ENCODE measurements at places on chromosomes 4 and X.

GRCh38 chr4:93313197-93313596 is 515.4 kb upstream of the ATOH1 start:
- no peak for DNase-seq

GRCh38 chr4:61220556-61220955 is 20.4 kb downstream of the ADGRL3 start:
- no peak for DNase-seq

GRCh38 chr4:152723236-152723635 is 43.4 kb upstream of the TMEM154 start:
- DNase-seq = no peak

- peak; percentile 55 for DNase-seq
These were observed 125.4 kb downstream of the ZNF330 start for GRCh38 chr4:141346144-141346543.

DNA sequence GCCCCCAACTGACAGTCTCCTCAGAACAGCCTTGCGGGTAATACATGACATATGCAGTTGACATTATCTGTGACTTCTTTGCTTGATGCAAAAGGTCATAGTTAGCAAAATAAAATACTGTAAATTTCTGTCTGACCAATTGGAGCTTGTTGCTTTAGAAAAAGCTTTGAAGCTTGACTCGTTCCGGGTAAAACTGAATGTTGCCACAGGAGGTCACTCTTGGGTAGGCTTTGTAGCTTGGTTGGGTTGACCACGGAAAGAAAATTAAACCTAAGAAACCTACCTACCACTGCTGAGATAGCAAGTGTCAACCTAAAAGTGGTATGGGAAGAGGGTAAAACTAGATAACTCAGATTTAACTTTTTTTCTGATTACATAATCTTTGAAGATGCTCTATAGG is 23.2 kb downstream of the PRPS2 start:
- peak; percentile 3 for DNase-seq

All from NCI-H1105 treated with DMSO at 0.1 percent for 48 hours (cell line).